ENCODE measurements at places on chromosomes 12 and 14.

- no peak for DNase-seq
Measured at GRCh38 chr12:1185460-1186182, 194.6 kb downstream of the ERC1 start.

GRCh38 chr14:64324461-64324860, 30.3 kb upstream of the ESR2 start:
- no peak for DNase-seq

GRCh38 chr12:116598311-116599284, 39.4 kb downstream of the MAP1LC3B2 start:
- no peak for DNase-seq

DNA sequence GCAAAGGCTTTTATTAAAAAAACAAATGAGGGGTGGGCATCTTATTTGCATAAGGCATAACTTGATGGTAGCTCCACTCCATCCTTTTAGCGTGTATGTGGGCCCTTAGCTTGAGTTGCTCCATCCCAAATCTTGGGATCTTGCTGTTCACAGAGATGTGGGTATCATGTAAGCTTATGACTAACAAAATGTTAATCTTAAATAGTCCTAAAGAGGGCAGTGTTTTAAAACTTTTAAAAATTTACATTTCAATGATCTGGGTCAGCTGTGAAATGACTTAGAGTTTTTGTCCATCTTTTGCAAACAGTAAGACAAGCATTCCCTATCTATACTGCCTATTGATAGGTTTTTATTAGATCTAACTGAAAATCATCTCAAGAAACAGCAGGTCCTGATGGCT, 86.0 kb downstream of the SLCO1A2 start:
- no peak for DNase-seq

DNA sequence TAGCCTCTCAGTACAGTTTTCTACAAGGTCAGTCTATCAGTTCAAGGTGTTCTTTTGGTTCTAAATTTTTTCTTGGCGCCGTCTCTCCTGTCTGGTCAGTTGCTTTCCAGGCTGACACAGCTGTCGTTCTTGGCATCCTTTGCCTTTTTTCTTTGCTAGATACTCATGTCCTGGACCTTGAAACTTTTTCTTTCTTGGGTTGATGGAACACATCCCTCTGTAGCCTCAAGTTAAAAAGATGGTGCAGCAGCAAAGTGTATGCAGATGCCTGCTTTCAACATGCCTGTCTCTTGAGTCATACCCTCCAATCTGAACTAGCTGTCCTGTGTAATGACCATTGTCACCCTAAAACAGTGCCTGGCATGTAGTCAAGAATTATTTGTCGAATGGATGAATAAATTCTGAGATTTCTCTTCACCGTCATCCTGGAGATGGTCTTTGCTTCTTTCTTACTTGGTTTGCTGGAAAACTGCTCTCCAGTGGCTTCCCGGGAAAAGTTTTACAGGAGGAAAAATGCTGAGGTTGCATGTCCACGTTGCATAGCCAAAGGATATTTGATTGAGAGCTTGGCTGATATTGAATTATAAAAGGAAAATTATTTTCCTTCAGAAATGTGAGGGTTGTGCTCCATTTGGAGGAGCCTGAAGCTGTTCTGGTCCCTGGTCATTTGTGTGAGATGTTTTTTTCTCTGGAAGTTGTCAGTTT, 4.6 kb downstream of the NYNRIN start:
- DNase-seq: no peak

- DNase-seq: no peak
Measured at GRCh38 chr14:55412676-55413075, 1.0 kb upstream of the ATG14 start.

- DNase-seq: no peak
Measured at GRCh38 chr14:49870908-49871307, 18.3 kb upstream of the NEMF start.

GRCh38 chr14:84584511-84584910, 945.4 kb upstream of the FLRT2 start:
- no peak for DNase-seq

DNA sequence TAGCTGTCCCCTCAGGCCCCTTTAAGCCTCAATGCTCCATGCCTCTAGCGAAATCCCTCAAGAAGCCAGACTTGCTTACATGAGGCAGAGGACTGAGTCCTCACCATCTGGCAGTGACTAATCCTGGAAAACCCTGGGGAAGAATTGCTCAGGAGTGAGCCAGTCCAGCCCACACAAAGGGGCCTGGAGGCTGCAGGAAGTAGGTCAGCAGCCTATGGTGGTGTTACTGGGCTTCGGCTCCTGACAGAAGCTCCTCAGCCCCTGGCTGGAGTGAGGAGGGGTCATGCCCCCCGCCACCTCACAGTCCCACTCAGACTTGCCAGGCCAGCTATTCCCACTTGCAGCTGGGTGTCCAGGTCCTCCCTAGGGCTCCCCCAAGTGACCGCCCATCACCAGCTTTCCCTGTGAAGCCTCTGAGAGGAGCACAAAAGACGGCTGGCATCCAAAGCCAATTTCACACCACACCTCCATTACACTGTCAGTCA, 250.5 kb downstream of the DPF3 start:
- DNase-seq: no peak

- DNase-seq: no peak
Measured at GRCh38 chr12:107221913-107222312, 128.6 kb upstream of the CRY1 start.

DNA sequence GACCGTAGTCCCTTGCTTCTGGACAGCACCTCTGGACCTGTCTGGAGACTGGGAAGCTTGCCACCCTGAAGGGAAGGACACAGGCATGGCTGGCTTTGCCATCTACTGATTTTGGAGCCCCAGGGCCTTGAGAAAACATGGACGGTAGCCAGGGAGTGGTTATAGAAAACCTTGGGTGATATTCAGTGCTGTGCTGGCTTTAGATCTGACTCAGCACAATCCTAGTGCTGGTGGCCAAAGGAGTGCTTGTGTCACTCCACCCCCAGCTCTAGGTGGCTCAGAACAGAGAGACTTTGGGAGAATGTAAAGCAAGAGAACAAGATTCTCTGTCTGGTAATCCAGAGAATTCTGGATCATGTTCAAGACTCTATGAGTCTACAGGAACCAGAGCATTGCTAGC, 214.5 kb upstream of the IGF1 start:
- DNase-seq: no peak

DNA sequence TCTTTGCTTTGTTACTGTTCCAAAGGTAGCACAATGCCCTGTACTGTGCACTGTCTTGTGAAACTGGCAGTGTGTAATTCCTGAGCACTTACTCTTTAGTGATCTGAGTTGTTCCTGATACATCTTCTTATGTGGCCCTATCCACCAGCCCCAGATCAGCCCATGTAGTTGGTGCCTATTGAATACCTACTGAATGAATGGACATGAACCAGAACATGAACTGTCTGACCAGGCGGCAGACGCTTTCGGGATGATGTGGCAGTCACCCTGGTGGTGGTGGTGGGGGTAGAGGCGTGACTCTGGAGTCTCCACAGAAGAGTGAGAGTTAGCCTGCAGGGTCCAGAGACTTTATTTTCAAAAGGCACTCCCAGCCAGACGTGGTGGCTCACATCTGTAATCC, 46.6 kb upstream of the PAPOLA start:
- no peak for DNase-seq

DNA sequence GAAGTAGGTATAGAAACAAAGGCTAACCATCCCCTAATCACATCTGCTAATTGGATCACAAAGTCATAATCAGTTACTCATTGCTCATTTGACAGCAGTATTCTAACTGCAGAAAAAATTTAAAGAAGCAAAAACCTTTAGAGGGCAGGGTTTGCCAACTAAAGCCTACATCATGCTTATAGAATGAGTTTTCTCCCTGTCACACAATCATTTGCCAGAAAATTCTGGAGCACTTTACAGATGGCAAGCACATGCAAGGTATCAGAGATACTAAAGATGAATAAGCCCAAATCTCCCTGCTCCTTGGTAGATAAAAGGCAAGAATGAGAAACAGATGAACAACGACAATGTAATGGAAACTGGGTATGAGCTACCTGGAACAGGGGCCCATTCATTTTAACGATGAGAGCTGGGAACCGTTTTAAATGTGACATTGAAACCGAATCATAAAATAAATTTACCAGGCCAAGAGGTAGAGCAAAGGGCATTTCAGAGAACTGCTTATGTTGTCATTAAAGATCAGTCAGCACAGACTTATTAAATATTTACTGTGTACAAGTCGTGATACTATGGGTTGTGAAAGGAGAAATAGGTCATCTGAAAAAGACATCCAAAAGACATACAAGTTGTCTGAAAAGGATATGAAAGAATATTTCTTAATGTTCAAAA, 211.4 kb upstream of the ABCD2 start:
- no peak for DNase-seq

- DNase-seq: no peak
Measured at GRCh38 chr14:54483073-54483745, 5.6 kb downstream of the GMFB start.

- no peak for DNase-seq
Measured at GRCh38 chr12:90449611-90450010, 505.4 kb downstream of the CCER1 start.

GRCh38 chr12:59181196-59181777, 261.0 kb upstream of the LRIG3 start:
- no peak for DNase-seq

GRCh38 chr12:22287776-22288621, 46.5 kb downstream of the ST8SIA1 start:
- no peak for DNase-seq

GRCh38 chr14:97077253-97077653, 280.1 kb downstream of the VRK1 start:
- DNase-seq: no peak

- DNase-seq: no peak
Measured at GRCh38 chr12:95836185-95836609, 22.6 kb upstream of the SNRPF start.

- no peak for DNase-seq
Measured at GRCh38 chr14:37114002-37114401, 58.4 kb downstream of the SLC25A21 start.

- no peak for DNase-seq
Measured at GRCh38 chr14:43147485-43147884, 1359.6 kb downstream of the FSCB start.

DNA sequence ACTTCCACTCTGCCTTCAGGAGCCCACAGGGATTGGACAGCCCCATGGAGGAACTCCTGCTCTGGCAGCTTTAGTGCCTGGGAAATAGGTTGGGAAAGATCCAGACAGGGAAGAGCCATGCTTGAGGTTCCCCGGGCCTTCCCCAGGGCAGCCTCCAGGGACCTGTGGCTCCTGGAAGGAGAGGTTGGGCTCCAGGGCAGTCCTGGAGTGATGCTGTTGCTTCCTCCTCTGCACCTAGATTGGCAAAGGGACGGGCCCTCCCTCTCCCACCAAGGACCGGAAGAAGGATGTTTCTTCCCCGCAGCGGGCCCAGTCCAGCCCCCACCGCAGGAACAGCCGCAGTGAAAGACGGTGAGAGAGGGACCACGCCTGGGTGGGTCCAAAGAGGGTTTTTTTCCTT, 16.5 kb downstream of the VASH1 start:
- DNase-seq: no peak

GRCh38 chr14:71415404-71415690, 508.1 kb downstream of the PCNX1 start:
- no peak for DNase-seq

DNA sequence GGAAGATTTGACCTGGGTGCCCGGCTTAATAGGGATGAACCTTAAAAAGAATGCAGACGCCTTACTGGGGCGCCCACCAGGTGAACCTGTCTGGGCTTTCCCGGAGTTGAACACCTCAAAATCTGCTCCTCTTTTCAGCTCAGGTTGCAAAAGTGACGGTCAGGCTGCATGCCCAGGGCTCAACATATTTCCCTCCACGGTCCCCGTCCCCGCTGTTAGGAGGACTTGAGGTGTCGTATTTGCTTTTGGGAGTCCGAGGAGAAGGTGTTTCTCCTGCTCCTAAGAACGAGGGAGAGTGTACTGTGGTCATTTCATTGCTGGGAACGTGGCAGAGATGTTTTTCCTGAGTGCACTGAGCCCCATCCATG, 1.2 kb downstream of the DLK1 start:
- DNase-seq: no peak

DNA sequence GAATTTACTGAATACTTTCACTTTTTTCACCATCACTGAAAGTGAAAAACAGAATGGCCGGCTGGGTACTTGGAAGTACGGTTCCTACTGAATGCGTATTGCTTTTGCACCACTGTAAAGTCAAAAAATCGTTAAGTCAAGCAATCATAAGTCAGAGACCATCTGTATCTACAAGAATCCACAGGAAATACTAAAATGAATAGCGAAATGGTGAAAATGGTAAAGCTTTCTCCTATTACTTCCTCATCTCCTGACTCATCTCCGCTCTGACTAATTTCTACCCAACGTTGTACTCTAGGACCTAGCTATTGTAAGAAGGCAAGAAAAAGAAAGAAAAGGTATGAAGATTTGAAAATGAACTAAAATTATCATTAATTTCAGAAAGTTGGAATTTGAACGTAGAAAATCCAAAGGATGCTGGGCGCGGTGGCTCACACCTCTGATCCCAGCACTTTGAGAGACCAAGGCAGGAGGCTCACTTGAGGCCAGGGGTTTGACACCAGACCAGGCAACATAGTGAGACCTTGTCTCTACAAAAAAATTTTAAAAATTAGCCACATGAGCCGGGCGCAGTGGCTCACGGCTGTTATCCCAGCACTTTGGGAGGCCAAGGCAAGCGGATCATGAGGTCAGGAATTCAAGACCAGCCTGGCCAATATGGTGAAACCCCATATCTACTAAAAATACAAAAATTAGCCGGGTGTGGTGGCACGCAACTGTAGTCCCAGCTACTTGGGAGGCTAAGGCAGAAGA, 5.3 kb upstream of the CDCA4 start:
- DNase-seq: no peak

- no peak for DNase-seq
Measured at GRCh38 chr14:21184254-21184653, 28.4 kb upstream of the OR5AU1 start.

Measured in stimulated activated CD8-positive, alpha-beta memory T cell treated with anti-CD3 and anti-CD28 coated beads, Interleukin-15, amount 100 ng/mL, for 1 hour (primary cell).